Fibroblast of lung (primary cell): ENCODE measurements at places on chromosomes 11 and 22.

DNA sequence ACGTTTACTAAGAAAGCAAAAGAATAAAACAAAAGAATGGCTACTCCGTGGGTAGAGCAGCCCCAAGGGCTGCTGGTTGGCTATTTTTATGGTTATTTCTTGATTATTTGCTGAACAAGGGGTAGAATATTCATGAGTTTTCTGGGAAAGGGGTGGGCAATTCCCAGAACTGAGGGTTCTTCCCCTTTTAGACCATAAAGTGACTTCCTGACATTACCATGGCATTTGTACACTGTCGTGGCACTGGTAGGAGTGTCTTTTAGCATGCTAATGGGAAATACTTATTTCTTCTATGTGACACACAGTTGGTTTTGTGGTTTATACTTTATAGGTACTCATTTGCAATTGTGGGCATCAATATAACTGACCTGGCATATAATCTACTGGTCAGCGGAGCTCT, 56.3 kb downstream of the SLN start:
- DNase-seq, result no peak

DNA sequence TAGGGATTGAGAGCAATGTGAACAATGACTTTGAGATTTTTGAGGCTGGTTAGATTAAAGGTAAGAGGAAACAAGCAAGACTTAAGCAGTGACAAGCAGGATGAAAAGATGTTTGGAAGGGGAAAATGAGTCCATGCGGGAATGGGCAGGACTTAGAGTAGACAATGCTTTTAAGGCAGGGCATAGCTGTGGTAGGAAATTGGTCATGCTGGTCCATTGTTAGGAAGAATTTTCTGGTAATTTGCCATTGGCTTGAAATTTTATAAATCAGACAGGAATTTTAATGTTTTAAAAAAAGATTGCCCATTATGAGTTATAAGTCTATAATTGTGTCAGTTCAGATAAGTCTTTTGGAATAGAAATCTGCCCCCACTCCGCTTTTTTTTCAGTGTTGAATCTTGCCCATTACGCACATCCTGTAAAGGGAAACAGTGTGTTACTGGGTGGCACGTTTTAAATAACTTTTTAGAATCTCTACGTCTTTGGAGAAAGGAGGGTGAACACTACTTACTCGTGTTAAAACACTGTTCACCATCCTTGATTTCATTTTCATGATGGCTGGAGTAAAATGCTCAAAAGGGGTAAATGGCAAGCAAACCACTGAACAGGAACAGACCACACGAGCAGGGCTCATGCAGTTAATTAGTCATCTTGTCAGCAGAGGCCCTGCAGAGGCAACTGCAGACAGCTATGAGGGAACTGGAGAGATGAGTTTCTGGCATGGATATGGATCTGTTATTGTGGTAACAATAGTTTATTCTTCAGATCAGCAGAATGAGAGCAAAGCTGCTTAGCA, 25.0 kb downstream of the SWAP70 start:
- peak; percentile 91 for DNase-seq

DNA sequence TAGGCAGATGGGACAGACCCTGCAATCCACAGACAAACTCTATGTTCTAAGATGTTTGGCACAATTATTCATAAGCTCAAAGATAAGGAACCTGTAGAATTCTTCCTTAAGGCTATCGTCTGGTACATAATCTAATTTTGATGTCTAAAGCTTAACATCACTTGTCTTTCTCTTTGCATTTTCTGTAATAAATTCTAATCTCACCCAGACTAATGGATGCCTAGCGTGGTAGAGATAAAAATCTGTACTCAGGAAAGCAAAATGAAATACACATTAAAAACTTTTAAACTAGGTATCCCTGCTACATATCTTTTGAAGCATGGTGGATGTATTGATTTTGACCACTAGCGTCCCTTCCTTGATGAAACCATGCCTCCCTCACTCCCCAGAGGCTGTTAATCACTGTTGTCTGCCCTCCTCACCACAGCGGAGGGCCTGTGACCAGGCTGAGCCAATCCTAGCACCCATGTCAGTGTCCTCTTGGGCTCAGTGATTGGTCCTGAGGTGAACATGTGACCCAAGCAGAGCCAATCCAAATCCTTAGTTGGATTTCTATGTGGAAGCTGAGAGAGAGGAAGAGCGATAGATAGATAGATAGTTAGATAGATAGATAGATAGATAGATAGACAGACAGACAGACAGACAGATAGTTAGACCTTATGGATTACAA, 82.2 kb upstream of the GRK3 start:
- DNase-seq, result no peak

GRCh38 chr11:118214210-118214914, 10.4 kb downstream of the JAML start:
- no peak for DNase-seq

DNA sequence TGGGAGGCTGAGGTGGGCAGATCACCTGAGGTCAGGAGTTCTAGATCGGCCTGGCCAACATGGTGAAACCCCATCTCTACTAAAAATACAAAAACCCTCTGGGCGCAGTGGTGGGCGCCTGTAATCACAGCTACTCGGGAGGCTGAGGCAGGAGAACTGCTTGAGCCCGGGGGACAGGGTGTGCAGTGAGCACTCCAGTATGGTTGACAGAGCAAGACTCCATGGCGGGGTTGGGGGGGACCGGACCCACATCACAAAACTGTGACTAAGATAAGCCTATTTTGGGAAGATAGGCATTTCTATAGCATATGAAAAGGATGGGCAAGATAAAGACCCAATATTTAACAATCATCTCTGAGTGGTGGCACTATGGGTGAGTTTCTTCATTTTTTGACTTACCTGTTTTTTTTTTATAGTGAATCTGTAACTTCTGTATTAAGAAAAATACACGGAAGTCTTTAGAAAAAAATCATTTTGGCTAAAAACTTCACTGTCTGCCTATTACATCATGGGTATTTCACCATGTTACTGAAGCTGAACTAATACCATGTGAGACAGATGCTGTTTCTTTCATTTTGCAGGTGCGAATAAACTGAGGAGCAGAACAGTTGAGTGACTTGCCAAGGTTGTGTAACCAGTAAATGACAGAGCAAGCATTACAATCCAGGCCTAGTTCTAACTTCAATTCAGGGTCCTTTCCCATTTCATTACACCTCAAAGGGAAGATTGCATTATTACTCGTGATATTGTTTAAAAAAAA, 2.5 kb downstream of the CELF1 start:
- DNase-seq, result no peak

DNA sequence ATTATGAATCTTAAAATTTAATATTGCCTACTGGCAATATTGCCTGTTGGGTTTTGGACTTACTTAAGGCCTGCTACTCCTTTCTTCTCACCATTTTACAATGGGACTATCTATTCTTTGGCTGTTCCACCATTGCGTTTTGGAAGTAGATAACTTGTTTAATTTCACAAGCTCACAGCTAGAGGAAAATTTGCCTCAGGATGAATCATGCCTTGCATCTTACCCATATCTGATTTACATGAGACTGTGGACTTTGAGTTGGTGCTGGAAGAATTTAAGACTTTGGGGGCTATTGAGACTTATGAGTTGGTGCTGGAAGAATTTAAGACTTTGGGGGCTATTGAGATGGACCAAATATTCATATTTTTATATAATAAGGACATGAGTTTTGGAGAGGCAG, 662.6 kb downstream of the METTL15 start:
- DNase-seq, result peak; percentile 29

DNA sequence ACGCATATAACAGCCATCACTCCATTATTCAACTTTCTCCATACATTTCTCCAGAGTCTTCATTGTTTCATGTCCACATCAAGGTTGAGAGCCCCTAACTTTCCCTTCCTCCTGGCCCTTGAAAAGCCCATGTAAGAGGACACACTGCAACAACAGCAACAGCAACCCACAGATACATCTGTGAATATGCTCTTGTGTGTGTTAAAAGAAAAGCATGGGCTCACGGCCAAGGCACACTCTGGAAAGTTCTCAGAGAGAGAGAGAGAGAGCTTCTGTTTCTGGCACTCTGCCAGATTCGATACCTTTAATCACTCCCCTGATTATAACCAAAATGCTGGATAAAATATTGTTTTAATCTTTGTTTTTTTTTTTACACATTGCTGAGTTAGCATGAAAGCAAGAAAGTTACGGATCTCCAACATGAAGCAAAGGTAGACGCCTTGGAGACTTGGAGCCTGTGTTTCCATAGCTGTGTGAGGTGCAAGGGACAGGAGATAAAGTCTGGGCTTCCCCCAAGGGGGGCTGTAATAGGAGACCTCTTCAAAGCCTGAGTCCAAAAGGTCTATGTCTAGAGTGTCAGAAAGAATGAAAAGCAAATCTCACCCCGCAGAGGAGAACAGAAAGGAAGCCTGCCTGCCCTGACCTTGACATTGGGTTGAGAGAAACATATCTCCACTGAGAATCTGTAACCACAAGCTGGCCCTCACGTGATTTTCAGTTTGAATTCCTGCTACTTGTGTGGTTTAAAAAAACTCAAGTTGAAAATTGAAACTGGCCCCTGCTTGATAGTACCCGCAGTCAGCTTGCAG, 33.7 kb upstream of the MPPED1 start:
- DNase-seq, result peak; percentile 35

DNA sequence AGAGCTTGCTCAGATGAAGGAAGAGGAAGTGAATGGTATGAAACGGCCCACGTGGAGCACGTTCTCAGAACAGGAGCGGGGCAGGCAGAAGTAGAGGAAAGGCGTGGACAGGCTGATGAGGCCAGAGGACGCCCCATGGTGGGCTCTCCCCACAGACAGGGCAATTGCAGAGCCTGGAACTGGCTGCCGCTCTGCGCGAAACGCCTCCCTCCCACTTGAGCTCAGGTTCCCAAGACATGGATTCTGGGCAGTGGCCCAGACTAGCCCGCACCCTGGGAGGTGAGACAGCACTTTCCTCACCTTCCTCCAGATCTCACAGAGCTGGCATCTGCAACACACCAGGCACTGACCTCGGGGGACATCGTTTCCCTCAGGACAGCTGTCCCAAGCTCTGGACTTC, 117.6 kb downstream of the PHF21B start:
- no peak for DNase-seq

DNA sequence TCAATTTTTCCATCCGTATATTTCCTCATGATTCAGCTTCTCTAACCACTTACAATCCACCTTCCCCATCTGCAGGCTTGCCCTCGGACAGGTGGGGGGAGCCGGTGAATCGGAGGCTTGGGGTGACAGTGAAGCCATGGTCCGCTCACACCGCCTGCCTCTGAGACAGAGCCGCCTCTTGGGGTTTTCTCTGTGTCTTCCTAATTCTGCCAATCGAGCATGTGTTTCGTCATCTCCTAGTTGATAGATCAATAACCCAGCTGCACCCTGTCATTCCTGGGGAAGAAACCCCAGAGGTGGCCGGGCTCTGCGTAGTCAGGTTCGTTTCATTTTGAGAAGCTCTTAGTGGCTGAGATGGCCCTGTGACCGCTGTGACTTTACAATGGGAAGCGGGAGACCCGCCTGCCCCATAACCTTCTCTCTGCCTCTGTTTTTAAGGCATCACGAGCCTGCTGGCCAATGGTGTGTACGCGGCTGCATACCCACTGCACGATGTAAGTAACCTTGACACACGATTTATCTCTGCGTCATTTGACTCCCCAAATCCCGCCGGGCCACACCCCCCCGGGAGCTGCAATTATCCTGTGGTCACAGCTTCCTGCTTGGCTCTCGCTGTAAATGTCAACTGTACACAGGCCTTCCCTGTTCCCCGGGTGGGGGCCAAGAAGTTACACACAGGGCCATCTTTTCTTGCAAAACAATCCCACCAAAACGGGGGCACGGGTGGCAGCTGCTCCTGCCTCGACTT, 33.3 kb downstream of the ANO1 start:
- DNase-seq, result peak; percentile 35

- no peak for DNase-seq
These were observed 23.4 kb upstream of the ROBO3 start for GRCh38 chr11:124841840-124842239.

DNA sequence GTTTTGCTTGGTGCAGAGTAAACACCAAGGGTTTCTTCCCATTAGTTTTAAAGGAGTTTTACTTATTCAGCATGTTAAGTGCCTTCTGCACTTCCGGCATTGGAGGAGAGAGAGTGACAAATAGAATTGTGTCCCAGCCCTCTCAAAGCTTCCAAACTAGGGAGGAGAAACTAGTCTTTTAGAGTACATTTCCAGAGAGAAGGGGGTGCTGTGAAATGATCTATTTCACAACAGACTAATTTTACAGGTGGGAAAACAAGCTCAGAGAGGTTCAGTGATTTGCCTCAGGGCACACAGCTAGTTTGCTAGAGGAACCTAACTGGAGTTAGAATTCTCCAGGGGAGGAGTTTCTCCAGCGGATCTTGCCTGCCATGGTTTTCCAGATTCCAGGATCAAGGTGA, 12.6 kb downstream of the MPST start:
- no peak for DNase-seq

DNA sequence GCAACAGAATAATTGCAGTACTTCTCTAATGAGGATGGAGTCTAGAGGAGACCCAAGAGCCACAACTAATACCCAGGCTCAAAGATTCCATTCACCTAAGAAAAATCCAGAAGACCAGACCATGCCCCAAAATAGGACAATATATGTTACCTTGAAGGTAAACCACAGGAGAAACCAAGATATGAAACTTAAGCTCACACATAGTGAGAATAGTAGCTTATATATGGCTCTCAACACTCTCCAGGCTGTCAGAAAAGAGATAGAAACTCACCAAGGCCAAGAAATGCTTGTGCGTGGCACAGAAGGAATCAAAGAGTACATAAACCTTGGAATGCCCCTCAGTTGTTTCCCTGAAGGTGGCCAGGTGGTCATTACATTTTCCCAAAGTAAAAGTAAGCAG, 9.1 kb downstream of the FAM111A start:
- DNase-seq, result no peak

GRCh38 chr11:47656260-47656885, 14.0 kb upstream of the MTCH2 start:
- no peak for DNase-seq

DNA sequence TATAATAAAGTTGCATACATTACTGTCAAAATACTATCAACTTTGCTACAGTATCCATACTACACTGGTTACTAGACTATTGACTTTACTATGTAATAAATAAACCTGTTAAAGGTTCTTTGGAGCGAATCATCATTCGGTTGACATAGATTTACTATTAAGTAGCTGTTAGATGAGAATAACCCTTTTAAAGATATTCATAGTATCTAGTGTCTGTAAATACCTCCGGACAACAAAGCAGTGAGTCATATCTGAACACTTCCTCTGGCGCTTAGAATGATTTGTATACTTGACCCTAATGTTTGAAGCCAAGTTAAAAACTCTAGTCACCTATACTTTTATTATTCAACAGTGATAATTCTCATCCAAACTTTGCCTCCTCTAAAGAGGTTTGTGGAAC, 84.7 kb downstream of the MSANTD4 start:
- peak; percentile 76 for DNase-seq

- no peak for DNase-seq
These were observed 321.1 kb upstream of the PLET1 start for GRCh38 chr11:112581747-112582146.

- no peak for DNase-seq
These were observed 21.6 kb upstream of the BID start for GRCh38 chr22:17795661-17796548.
